Activated gamma-delta T cell treated with Interleukin-2 at 50 U/mL for 16 hours (primary cell): ENCODE measurements at places on chromosomes 2 and 18.

DNA sequence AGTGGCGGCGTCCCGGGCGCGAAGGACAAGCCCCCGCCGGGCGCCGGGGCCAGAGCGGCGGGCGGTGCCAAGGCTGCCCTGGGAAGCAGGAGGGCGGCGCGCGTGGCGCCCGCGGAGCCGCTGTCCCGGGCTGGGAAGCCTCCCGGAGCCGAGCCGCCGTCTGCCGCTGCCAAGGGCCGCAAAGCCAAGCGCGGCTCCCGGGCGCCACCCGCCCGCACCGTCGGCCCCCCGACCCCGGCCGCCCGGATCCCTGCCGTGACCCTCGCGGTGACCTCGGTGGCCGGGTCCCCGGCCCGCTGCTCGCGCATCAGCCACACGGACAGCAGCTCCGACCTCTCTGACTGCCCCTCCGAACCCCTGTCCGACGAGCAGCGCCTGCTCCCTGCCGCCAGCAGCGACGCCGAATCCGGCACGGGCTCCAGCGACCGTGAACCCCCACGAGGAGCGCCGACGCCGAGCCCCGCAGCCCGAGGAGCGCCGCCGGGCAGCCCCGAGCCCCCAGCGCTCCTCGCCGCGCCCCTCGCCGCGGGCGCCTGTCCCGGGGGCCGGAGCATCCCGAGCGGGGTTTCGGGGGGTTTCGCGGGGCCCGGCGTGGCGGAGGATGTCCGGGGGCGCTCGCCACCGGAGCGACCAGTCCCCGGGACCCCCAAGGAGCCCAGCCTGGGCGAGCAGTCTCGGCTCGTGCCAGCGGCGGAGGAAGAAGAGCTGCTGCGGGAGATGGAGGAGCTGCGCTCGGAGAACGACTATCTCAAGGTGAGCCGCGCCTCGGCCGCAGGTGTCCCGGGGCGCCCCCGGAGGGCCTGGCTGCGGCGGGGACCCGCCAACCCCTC, 820 bp downstream of the MTCL1 start:
- DNase-seq: peak; percentile 8

DNA sequence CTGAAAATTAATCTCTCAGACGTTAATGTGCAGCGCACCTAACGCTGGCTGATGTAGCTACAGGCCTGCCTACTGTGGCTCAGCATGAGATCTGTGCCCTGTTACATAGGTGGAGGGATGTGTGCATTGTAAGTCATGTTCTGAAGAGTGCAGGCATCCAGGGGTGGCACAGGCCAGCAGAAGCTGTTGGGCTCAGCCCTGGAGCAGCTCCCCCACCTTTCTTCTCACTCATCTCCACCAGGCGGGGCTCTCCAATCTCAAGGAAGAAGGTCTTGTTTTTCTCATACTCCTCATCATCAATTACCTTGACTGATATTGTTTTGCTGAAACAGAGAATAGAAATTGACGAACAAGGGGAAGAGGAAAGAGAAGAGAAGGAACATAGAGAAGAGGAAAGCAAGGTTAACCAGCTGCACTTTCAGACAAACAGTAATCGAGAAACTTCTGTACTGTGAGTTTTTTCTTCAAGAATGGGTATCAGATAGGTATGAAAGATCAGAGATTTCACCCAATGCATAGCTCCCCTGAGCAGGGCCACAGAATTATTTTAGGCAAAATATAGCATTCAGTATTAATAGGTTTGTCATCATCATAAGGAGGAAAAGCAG, 273.6 kb downstream of the SLC8A1 start:
- no peak for DNase-seq

DNA sequence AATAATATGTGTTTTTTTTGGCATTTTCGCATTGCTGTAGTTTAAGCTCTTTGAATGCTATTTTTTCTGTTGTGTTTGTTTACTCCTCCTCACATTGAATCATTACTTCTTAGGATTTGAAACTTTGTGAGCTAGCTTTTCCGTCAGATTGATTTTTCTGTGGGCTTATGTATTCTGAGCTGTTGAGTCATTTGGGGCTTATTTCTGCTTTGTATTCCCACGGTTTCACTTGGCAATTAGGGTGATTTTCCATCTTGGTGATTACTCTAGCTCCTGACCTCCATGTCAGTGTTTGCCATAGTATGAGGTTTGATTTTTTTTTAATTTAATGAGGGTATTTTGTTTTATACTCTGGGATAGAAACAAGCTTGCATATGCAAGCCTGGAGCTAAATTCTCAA, 200.0 kb downstream of the CCDC102B start:
- DNase-seq: no peak

DNA sequence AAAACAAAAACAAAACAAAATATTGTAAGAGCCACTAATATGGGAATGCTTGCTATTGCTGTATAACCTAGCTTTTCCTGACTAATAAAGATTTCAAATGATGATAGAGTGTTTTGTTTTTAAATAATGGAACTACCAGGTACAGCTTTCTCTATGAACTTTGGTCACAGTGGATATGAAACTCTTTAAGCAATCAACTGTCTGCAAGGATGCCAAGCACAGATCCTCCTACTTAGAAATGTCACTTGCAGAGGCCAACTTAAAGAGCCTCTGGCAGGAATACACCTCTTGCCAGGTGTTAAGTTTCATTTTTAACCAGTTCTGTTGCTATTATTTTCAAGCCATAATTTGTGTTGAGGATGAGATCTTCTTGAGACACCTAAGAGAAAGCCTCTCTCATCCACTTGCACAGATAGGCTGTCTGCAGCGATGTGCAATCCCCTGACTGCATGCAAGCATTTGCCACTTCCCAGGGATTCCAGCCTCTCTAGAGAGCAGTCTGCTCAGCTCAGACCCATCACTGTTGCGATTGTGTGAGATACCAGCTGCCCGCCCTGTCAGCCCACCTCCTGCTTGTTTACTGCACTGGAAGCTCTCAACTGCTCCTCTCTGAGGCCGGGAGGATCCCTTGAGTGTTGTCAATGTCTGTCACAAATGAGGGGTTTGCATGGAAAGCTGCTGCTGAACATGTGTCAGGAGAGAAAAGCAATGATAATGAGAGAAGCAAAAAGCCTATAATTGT, 86.1 kb upstream of the SCG2 start:
- DNase-seq: no peak

DNA sequence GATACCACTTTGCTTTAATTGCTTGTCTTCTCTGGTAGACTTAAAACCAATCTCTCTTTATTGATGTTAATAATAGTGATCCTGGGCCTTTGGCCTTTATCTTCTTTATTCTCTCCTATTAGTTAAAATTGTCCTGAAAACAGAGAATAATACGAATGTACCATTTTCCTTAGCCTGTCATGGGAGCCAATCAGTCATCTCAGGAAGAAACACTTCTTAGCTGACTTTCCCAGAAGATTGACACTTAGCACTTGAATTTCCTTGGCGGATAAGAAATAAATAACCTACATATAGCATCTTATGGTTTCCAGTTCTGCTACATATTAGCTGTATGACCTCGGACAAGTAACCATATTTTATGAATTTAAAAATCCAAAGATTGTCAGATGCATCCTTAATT, 338.4 kb upstream of the SLC14A2 start:
- DNase-seq: no peak

- DNase-seq: no peak
Observed at GRCh38 chr2:48175254-48175653, 269.0 kb upstream of the FBXO11 start.

GRCh38 chr2:19881908-19882265, 19.9 kb downstream of the TTC32 start:
- DNase-seq: no peak

DNA sequence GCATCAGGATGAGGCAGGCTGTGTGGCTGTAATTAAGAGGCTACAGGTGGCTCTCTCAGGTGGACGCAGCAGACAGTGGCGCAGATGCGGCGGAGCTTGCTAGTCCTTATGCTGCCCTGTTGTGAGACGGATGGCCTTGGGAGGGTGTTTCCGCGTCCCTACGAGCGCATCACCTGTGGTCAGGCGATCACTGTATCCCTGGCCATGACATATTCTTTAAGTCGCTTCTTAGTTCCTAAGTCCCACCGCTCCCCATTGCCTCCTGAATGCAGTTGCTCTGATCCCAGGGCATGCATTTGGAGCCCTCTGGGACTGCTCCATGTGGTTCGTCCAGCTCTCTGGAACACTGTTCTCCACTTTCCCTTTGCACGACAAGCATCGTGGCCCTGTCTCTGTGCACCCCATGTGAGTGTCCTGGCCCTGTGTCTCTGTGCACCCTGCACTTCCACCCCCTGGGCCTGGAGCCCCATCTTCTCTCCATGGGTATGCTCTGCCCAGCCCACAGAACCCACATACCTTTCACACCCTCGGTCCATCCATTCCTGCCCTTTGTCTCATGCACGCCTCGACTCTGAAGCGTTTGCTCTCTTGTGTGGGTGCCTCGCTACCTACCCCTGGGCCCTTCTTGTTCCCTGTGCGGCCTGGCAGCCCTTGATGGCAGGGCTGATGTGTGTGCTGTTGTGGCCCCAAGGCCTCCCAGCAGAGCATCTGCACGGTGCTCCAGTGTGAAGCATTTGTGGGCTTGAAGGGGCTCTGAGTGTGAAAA, 74.4 kb downstream of the SH3RF3 start:
- DNase-seq: no peak

DNA sequence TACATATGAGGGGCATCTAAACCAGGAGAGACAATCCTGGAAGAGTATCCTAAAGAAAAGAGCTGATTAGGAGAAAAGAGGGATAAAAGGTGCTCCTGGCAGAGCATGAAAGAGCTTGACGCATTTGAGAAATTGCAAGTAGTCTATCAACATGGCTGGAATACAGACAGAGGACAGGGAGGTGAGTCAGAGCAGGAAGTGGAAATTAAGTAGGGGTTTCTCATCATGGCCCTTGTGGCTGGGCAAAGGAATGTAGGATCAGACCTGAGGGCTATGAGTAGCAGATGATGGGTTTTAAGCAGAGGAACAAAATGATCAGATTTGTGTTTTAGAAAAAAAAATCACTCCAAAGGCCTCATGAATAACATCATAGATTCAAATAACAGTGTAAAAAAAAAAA, 49.2 kb upstream of the UGP2 start:
- DNase-seq: no peak

- DNase-seq: no peak
Observed at GRCh38 chr2:148928395-148928794, 53.4 kb downstream of the KIF5C start.

GRCh38 chr2:39632876-39633275, 32.8 kb upstream of the TMEM178A start:
- DNase-seq: no peak

DNA sequence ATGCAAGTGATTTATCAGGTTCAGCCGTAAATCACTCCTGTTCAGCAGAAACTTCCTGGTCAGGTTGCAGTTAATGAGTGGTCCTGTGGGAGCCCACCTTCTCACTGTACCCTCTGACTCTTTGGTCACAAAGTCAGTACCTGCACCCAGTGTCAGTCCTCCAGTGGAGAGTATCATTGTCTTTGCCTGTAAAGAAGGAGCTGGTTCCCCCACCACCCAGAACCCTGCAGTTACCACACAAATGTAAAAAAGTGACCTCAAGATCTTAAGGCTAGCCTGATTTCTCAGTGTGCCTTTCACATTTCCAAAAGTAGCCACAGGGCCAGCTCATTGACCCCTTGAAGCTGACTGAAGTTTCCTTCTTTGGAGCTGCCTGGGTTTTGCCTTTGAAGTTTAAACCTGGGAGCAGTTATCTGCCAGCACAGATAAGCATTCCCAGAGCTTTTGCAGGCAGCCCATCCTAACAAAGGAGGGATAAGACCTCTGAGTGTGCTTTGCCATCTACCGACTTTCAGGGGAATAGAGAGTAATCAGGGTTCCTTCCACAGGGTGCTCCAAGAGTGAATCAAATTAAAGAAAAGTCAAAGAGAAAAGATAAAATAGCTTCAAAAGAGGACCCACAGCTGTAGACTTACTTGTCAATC, 725.2 kb downstream of the CPS1 start:
- no peak for DNase-seq

GRCh38 chr2:74439803-74440377, 1.8 kb downstream of the RTKN start:
- DNase-seq: no peak

GRCh38 chr2:230986520-230987136, 9.3 kb upstream of the SPATA3 start:
- no peak for DNase-seq

- DNase-seq: no peak
Observed at GRCh38 chr2:61042807-61043206, 22.9 kb upstream of the SANBR start.

GRCh38 chr2:39521876-39522517, 84.9 kb upstream of the MAP4K3 start:
- no peak for DNase-seq

- no peak for DNase-seq
Observed at GRCh38 chr2:209988010-209988409, 14.4 kb upstream of the RPE start.

- DNase-seq: peak; percentile 59
Observed at GRCh38 chr2:127049927-127050802, 56.8 kb downstream of the BIN1 start.

GRCh38 chr2:15588329-15588919, 3.2 kb upstream of the DDX1 start:
- no peak for DNase-seq

GRCh38 chr2:95734976-95735890, 143.4 kb downstream of the TRIM43 start:
- no peak for DNase-seq

GRCh38 chr18:25112821-25113434, 239.0 kb downstream of the ZNF521 start:
- no peak for DNase-seq

DNA sequence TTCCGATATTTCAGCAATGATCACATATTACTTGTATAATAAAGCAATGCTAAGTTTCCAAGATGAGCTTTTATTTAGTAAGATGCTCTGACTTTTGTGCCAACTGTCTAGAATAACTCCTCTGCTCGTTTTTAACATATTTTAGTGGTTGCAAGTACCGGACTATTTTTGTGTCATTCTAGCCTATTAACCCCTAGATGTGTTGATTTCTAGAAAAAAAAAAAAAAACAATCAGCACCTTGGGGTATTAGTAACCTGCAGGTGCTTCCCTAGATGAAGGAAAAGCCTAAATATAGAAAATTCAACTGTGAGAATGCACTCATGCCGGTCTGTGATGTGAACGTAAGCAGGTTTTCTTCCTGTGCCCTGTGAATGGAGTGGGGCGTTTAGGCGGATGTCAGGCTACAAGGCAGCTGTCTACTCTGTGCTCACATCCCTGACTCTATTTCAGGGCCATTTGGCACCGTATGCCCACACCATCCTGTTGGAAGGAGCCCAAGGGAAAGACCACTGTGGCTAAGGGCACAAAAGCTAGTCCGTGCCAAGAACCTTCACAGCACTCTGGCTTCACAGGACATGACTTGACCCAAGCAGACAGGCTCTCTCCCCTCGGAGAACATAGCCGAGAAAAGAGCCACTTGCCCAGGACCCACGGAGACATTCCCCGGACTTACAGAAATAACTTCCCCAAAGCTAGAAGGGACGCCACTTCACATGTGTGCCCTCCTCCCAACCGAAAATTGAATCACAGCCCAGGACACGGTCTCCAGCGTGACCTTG, 60.9 kb upstream of the AGAP1 start:
- no peak for DNase-seq

GRCh38 chr2:67289271-67289670, 107.9 kb upstream of the ETAA1 start:
- no peak for DNase-seq
